ENCODE measurements at places on chromosomes 2 and 18. TPM values are rescaled to one million over a fixed set of nuclear protein-coding genes. Genes with fewer than 3 reads are reported as not detected.

AGFG1 gene
- 42.1 TPM for polyA plus RNA-seq

TMEFF2 gene
- polyA plus RNA-seq, result 0.16 TPM

DNA sequence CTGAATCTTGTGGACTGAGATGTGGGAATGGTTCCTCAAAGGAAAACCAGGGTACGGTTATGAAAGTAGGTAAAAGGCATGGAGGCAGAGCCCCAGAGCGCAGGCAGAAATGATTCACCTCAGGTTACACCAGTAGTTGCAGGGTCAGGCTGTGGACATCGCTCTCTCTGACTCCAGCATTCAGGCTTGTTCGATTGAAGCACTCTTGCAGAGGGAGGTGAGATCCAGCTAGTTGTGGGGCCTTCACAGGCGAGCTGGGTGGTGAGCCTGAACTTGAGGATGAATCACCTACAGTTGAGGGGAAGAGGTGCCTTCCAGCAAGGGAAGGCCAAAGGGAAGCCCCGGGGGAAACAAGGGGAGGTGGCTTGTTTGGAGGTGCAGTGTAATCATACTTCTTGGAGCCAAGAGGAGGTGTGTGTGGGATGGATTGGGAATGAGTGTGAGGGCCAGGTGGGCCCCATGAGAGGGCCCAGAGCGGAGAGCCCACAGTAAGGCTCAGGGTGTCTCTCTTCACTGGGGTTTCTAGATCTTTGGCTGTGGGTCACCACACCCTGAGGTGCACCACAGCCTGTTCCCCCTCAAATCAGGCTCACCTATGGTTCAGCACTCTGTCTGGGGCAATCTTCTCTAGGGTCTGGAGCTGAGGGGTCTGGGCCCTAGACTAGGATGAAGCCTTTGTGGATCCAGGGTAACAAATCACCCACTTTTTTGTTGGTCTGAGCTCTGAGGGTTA, 48.5 kb upstream of the MCFD2 start:
- peaks cover 16% of the 10 kb centered on the region for H3K4me1 ChIP-seq
- no peak overlapping the region for H3K4me3 ChIP-seq
- H3K36me3 ChIP-seq, result peaks cover 30% of the 10 kb centered on the region
- H3K27me3 ChIP-seq, result no peaks in the 10 kb centered on the region

DNA sequence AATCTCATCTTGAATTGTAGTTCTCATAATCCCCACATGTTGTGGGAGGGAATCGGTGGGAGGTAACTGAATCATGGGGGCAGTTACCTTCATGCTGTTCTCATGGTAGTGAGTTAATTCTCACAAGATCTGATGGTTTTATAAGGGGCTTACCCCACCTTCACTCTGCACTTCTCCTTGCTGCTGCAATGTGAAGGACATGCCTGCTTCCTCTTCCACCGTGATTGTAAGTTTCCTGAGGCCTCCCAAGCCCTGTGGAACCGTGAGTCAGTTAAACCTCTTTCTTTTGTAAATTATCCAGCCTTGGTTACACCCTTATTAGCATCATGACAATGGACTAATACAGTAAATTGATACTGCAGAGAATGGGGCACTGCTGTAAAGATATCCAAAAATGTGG, 57.9 kb downstream of the SCN7A start:
- H3K4me3 ChIP-seq, result no peak overlapping the region
- no peaks in the 10 kb centered on the region for H3K36me3 ChIP-seq
- H3K4me1 ChIP-seq, result no peaks in the 10 kb centered on the region
- DNase-seq, result no peak
- H3K27me3 ChIP-seq, result no peaks in the 10 kb centered on the region

GRCh38 chr2:85549826-85550225, 10.9 kb downstream of the MAT2A start:
- peaks cover 7% of the 10 kb centered on the region for H3K4me1 ChIP-seq
- DNase-seq, result no peak
- no peaks in the 10 kb centered on the region for H3K27me3 ChIP-seq

- no peaks in the 10 kb centered on the region for H3K4me1 ChIP-seq
- no peaks in the 10 kb centered on the region for H3K27me3 ChIP-seq
- DNase-seq, result no peak
- H3K4me3 ChIP-seq, result no peak overlapping the region
- H3K36me3 ChIP-seq, result no peaks in the 10 kb centered on the region
Observed at GRCh38 chr2:156657809-156658208, 221.6 kb downstream of the GPD2 start.

GRCh38 chr18:44450226-44450625, 230.5 kb upstream of the SETBP1 start:
- H3K4me3 ChIP-seq, result no peak overlapping the region
- no peak for DNase-seq
- H3K36me3 ChIP-seq, result no peaks in the 10 kb centered on the region

DNA sequence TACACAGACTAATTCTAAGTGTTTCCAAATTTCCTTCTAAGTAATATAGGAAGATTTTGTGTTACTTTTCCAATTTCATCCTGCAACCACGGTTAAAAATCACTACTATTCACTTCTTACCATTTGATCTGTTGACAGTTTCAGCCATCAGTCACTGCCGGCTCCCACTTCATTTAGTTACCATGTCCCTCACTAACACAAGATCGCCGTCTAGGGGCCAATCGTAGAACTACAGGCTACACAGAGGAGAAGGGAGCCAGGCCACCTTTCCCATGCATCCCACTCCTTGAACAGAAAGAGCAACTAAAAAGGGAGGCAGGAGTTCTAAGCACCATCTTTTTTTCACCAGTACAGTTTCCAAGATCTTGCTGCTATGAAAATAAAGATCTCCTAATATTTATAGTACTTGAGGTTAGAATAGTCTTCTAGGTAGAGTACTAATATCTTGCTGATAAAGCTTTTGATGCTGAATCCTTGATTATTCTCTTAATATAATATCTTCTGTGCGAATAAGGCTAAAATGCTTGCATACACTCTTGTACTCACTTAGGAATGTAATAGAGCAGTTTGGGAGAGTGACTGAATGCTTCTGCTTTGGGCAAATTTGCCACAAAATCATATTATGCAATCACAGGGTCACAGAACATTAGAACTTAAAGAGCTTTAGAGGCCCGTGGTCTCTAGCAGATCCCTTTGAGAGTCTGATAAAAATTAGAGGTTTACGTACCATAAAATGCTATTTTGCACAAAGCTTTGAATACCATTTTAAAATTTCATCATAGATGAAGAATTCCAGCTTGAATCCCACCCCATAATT, 39.5 kb upstream of the CYP1B1 start:
- no peaks in the 10 kb centered on the region for H3K36me3 ChIP-seq
- H3K27ac ChIP-seq, result no peak overlapping the region
- DNase-seq, result peak; percentile 73
- H3K4me1 ChIP-seq, result peaks cover 9% of the 10 kb centered on the region

DNA sequence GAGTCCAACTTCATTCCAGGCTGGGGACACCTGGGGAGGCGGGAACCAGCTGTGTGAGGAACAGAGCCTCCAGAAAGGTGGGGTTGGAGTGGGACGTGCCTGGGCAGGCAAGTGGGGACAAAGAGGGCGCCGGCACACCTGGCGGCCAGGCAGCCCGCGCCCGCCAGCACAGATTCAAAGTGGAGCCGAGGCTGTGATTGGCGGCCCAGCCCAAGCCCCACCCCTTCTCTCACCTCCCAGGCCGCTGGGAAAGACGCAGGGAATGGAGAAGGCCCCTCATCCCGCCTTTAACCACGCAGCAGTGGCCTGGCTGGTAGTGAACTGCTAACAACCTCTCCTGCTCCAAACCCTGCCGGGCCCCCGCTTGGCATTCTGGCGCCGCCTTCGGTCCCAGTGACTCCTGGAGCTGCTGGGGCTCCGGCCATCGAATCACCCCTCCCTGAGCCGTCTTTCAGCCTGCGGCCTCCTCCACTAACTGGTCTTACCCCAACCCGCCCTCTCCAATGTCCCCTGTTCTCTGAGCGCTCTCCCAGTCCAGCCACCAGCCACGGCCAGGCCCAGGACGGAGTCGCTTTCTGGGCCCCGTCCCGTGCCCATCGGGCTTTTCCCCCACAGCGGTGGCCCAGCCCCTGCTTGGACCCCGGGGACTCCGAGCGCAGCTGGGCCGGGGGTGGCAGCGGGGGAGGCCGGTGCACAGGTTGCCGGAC, 27.9 kb upstream of the PTMA start:
- H3K4me1 ChIP-seq, result peaks cover 5% of the 10 kb centered on the region
- H3K36me3 ChIP-seq, result no peaks in the 10 kb centered on the region
- H3K4me3 ChIP-seq, result peak overlapping the region; percentile 53
- DNase-seq, result no peak
- H3K27me3 ChIP-seq, result no peaks in the 10 kb centered on the region

DNA sequence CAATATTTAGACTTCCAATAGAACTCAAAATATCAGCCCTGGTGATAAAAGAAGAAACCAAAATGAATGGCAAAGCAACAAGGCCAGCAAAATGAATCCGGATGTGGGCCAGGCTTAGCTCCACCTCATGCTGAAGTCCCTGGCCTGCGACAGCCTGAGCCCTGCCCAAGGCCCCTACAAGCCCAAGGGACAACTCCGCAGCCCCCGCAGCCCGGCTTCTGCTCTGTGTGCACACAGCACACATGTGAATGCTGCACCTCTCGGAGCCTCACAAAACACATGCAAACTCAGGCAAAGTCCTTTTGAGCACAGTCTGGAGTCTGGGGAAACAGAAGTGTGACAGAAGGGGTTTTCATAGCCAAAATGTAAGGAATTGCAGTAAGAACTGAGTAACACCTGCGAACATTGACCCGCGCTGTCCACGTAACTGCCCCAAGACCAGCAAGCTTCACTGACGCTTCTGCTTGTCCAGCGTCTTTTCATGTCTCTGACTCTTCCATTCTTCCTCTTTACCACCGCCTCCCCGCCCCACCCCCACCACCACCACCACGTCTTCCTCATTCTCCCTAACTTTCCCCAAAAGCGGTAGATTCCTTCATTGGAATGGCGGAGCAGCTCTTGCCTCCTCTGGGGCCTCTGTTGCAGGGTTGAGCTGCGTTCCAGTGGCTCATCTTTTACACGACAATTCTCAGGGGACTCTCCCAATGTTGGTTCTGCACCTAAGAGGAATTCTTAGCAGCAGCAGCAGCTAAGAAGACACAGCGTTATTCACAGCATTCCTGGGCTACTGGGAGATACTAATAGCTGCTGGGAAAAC, 136.4 kb upstream of the COPS8 start:
- no peaks in the 10 kb centered on the region for H3K4me1 ChIP-seq
- H3K27ac ChIP-seq, result no peak overlapping the region
- no peaks in the 10 kb centered on the region for H3K36me3 ChIP-seq
- H3K4me3 ChIP-seq, result no peak overlapping the region
- DNase-seq, result no peak

DNA sequence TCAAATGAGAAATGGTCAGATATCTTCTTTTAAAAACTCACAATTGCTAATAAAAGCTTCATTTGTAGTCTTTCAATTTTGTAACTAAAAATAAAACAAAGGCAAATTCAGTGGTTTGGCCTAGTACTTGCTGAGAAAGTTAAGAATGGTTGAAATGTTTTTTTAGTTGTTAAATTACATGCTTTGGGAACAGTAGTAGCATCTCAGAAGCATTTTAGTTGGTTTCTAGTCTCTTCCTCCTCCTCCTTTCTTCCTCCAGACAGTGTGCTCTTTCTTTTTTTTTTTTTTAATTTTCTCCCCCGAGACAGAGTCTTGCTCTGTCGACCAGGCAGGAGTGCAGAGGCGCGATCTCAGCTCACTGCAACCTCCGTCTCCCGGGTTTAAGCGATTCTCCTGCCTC, 9.8 kb downstream of the TRAK2 start:
- H3K4me3 ChIP-seq, result no peak overlapping the region
- H3K27ac ChIP-seq, result no peak overlapping the region
- H3K4me1 ChIP-seq, result peaks cover 11% of the 10 kb centered on the region
- no peak for DNase-seq
- H3K36me3 ChIP-seq, result no peaks in the 10 kb centered on the region

- H3K4me1 ChIP-seq, result no peaks in the 10 kb centered on the region
- no peak overlapping the region for H3K4me3 ChIP-seq
- no peaks in the 10 kb centered on the region for H3K36me3 ChIP-seq
- DNase-seq, result no peak
- no peaks in the 10 kb centered on the region for H3K27me3 ChIP-seq
- H3K27ac ChIP-seq, result no peak overlapping the region
Observed at GRCh38 chr2:219073413-219074129, 12.8 kb upstream of the IHH start.

DNA sequence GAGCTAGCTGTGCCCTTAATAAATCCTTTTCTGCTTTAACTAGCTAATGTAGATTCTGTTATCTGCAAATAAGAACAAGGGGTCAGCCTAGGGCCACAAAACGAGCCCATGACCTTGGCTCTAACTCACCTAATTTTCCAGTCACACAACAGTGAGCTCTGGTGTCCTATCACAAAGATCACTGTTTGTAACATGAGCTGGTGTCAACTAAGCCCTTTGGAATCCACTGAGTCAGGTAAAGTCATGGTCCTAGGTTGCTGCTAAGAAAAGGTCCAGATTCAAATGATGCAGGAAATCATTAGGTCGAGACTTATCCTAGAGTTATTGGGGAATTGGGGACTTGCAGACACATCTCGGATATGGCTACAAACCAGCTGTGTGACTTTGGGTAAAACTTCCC, 49.9 kb downstream of the ST8SIA5 start:
- H3K27me3 ChIP-seq, result no peaks in the 10 kb centered on the region
- no peak for DNase-seq
- no peak overlapping the region for H3K27ac ChIP-seq

- peak overlapping the region; percentile 62 for H3K4me3 ChIP-seq
- no peaks in the 10 kb centered on the region for H3K36me3 ChIP-seq
- no peak overlapping the region for H3K27ac ChIP-seq
- no peak for DNase-seq
Observed at GRCh38 chr2:202267495-202267894, 1.9 kb downstream of the NOP58 start.
